HepG2 (cell line): ENCODE measurements at places on chromosomes 4 and X. TPM values are rescaled to one million over a fixed set of nuclear protein-coding genes. Genes with fewer than 3 reads are reported as not detected.

- peak overlapping the region; percentile 27 for H3K27ac ChIP-seq
- DNase-seq = no peak
- H3K36me3 ChIP-seq = no peaks in the 10 kb centered on the region
- no peak overlapping the region for H3K4me3 ChIP-seq
Observed at GRCh38 chr4:25157081-25157480, 3.2 kb downstream of the SEPSECS start.

The CT83 gene
- total RNA-seq = not detected in 2 replicates

- no peak overlapping the region for H3K27ac ChIP-seq
- H3K4me3 ChIP-seq = no peak overlapping the region
- no peaks in the 10 kb centered on the region for H3K36me3 ChIP-seq
- no peaks in the 10 kb centered on the region for H3K4me1 ChIP-seq
- no peaks in the 10 kb centered on the region for H3K27me3 ChIP-seq
Observed at GRCh38 chrX:82742351-82742750, 765.7 kb upstream of the POU3F4 start.

DNA sequence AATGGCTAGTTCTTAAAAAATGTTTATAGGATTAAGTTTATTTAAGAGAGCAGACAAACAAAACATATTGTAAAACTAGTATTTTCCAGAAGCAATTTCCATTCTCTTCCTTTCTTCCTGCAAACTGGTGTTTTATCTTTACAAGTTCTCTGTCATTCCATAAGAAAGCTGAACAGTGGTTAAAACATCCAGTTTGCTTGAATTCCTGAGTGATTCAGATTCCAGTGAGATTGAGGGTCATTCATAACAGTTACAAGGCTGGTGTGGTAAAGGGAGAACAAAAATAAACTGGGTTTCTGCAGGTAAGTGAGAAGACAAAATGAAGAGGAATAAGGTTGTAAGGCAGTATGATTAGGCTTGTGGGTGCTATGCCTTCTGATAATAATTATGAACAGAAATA is 544.8 kb upstream of the DIPK2B start:
- H3K36me3 ChIP-seq = 0 out of 3 replicates have a peak, but pooled peaks cover 5% of the 10 kb centered on the region
- no peak for DNase-seq
- H3K27ac ChIP-seq = no peak overlapping the region
- H3K4me3 ChIP-seq = no peak overlapping the region
- H3K27me3 ChIP-seq = no peaks in the 10 kb centered on the region
- no peaks in the 10 kb centered on the region for H3K4me1 ChIP-seq

DNA sequence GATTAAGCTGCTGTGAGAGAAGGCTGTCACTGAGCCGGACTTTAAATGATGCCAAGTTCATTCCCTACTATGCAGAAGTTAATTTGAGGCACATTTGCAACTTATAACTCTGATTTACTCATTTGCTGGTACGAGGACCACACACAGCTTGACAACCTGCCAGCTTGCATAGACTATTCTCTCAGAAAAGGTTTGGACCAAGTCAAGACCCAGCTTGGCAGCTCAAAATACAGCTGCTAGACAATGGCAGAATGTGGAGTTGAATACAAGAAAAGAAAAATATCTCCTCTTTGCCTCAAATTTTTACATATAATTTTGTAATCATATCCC is 338.9 kb downstream of the DHX15 start:
- no peak for DNase-seq
- H3K27me3 ChIP-seq = no peaks in the 10 kb centered on the region
- H3K27ac ChIP-seq = no peak overlapping the region
- H3K4me1 ChIP-seq = no peaks in the 10 kb centered on the region
- no peak overlapping the region for H3K4me3 ChIP-seq

- no peak overlapping the region for H3K27ac ChIP-seq
- no peaks in the 10 kb centered on the region for H3K4me1 ChIP-seq
- DNase-seq = no peak
- H3K27me3 ChIP-seq = peaks cover 2% of the 10 kb centered on the region; the same call in 1 of the 2 replicates
Observed at GRCh38 chr4:26204249-26204825, 116.5 kb upstream of the RBPJ start.

GRCh38 chr4:85005865-85006377 is 39.4 kb upstream of the WDFY3 start:
- H3K27ac ChIP-seq = no peak overlapping the region
- no peaks in the 10 kb centered on the region for H3K36me3 ChIP-seq
- no peak for DNase-seq
- H3K4me1 ChIP-seq = no peaks in the 10 kb centered on the region
- H3K27me3 ChIP-seq = no peaks in the 10 kb centered on the region; the same call in 1 of the 2 replicates
- H3K4me3 ChIP-seq = no peak overlapping the region

The PPAT gene
- total RNA-seq = 62.6 and 98.4 TPM in 2 replicates

The EXOSC9 gene
- 48.0 and 61.5 TPM in 2 replicates for total RNA-seq

- no peak for DNase-seq
- H3K27ac ChIP-seq = no peak overlapping the region
- no peak overlapping the region for H3K4me3 ChIP-seq
Observed at GRCh38 chrX:13000301-13000811, 25.4 kb downstream of the TMSB4X start.

DNA sequence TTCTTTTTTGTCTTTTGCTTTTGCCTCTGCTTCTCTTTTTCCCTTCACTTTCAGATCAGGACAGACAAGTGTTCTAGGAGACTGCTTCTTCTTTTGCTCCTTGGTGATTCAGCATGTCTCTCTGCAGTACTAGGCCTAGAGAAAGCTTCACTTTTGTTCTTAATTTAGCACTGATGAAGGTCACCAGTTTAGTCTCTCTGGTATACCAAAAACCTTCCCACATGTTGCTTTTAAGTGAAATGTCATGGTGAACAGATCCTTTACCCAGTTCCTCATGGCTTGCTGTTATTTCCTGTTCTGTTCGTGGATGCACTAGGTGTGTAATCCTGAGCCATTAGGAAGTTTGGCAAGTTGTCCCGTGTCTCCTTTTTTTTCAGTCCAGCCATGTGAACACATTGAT is 53.3 kb downstream of the NBDY start:
- H3K27ac ChIP-seq = no peak overlapping the region
- peaks cover 28% of the 10 kb centered on the region for H3K4me1 ChIP-seq
- DNase-seq = no peak
- H3K27me3 ChIP-seq = no peaks in the 10 kb centered on the region
- no peak overlapping the region for H3K4me3 ChIP-seq

GRCh38 chrX:97691901-97692455 is 808.3 kb downstream of the RPA4 start:
- H3K36me3 ChIP-seq = no peaks in the 10 kb centered on the region
- H3K27me3 ChIP-seq = no peaks in the 10 kb centered on the region
- no peak overlapping the region for H3K4me3 ChIP-seq
- no peak for DNase-seq

The CFAP299 gene
- total RNA-seq = not detected in 2 replicates

DNA sequence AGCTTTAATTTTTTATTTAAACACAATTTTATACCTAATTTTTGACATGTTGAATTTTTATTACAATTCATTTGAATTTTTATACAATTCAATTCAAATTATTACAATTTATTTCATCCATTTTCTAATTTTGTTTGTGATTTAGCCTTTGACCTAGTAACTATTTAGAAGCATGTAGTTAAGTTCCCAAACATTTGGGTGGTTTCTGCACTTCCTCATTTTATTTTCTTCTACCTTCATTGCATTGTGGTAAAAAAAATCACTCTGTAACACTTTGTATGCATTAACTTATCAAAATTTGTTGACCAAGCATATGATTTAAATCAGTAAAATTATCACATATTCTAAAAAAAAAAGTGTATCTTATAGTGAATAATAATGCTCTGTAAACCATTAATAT is 928.9 kb downstream of the ARAP2 start:
- no peak for DNase-seq
- no peak overlapping the region for H3K27ac ChIP-seq

DNA sequence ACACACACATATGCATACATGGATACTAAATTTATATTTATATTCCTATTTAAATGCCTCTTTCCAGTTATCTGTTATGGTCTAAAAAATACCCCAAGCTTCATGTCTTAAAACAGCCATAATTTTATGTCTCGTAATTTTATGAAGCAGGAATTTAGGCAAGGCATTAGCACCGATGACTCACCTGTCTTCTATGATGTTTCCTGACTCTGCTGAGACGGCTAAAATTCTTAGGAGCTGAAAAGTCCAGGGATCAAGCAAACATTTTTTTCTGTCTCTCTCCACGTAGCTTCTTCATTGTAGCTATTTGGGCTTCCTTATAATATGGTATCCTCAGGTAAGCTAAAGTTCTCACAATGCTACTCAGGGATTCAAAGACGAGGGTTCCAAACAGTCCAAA is 930.3 kb downstream of the STIM2 start:
- no peaks in the 10 kb centered on the region for H3K36me3 ChIP-seq
- H3K27me3 ChIP-seq = no peaks in the 10 kb centered on the region
- no peak overlapping the region for H3K4me3 ChIP-seq
- DNase-seq = no peak

The CDS1 gene
- total RNA-seq = 2.1 TPM in 2 replicates

The PRSS12 gene
- 0.02 and 0.08 TPM in 2 replicates for total RNA-seq

The AASDH gene
- total RNA-seq = 12.6 and 16.8 TPM in 2 replicates

The CCDC158 gene
- total RNA-seq = not detected in 2 replicates
